B cell (primary cell): ENCODE measurements at places on chromosomes 16 and 17. TPM values are rescaled to one million over a fixed set of nuclear protein-coding genes. Genes with fewer than 3 reads are reported as not detected.

- no peak for DNase-seq
Observed at GRCh38 chr17:77233635-77234334, 93.0 kb downstream of the SEC14L1 start.

The PLA2G10 gene
- not detected in 2 replicates for total RNA-seq

The UMOD gene
- total RNA-seq = not detected in 2 replicates

- no peak for DNase-seq
Observed at GRCh38 chr16:78709137-78709884, 609.9 kb downstream of the WWOX start.

The KRT23 gene
- total RNA-seq = not detected in 2 replicates

DNA sequence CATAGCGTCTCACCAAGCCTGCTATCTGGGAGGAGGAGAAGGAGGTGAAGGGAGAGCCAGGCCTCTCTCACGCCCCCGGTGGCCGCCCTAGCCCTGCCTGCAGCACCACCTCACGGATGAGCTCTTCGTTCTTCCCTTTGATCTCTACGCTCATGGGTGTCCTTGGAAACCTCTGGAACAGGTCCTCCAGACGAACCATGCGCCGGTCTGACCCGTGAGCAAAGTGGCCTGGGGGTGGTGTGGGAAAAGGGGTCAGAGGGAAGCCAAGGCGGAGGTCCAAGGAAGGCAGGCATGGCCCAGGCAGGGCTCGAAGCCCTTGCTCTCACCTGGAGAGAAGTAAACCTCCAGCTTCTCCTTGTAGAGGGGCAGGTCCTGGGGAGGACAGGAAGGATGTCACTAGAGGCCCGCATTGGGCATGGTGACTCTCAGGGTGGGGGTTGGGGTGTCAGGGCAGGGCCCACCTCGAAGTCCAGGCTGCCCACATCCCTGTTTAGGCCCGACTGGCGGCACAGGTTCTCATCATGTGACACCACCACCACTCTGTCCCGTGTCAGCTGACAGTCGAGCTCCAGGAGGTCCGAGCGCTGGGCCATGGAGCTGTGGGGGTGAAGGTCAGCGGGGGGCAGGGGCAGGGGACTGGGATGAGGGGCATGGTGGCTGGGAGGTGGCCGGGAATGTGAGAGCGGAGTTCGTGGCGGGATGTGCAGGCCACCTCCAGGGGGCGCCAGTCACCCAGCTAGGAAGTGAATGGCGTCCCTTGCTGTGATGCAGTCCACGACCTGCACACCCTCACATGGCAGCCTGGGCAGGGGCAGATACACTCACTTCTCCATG lies 923 bp downstream of the GDPD3 start:
- DNase-seq = peak; percentile 59

DNA sequence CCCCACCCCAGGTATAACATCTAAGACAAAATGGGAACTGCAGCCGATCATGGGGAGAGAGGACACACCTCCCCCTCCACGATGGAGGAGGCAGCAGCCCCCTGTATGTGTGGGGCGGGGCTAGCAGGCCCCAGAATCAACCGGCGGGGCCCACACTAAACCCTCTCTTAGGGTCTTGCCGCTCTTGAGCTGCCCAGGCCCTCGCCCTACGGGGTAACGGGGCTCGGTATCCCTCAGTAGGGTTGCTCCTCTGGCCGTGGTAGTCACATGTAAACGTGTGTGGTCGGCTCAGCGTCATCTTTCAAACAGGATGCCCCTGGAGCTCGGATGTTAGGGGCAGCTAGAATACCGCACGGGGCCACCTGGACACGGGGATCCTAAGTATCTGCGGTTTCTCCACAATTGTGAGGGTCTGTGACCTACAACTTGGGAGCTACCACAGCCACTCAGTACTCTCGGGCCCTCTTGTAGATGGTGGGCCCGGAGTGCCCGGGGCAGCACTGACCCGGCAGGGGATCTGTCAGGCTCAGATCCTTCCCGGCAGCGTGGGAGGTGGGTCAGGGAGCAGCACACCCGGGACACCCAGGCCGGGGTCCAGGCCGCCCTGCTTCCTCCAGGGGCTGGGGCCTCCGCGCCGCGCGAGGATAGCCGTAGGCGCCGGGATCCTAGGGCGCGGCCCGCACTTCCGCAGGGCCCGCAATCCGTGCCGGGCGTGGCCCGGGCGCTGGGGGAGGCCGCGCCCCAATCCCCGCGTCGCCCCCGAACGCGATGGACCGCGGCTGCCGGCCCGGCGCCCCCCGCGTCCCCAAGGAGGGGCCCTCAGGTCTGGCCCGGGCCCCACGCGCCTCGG lies 781 bp downstream of the ARHGDIA start:
- peak; percentile 70 for DNase-seq

DNA sequence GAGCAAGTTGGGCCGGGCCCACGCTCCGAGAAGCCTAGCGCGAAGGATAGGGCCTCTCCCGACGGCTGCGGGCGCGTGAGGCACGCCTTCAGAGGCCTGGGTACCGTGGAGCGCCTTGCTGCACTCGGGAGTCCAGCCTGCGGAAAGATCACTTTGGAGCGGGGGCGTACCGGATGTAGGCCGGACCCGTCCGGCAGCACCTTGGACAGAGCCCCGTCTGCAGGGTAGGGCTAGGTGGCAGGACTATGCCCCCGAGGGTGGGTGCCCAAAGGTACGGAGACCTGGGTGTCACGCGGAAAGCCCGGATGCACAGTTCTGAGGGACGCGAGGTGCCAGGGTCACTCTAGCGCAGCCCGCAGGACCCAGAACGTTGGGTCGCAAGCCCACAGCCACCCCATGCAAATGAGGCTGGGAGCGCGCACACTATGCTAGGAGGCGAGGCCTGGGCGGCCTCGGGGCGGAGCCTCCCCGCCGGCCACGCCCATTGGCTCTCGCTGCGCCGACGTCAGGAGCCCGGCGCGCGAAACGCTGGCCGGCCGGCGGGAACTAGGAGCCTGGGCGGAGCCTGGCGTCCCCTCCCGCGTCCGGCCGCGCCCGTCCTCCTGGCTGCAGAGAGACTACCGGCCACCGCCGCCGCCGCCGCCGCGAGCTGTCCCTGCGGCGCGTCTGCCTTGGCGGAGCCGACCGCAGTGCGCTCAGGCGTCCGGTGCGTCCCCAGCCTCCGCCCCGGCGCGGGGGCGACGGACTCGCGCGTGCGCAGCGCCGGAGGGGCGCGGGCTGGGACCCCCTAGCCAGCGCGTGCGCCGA lies at the start of gene PAQR4:
TSS of gene PAQR4 (plus strand) at position 611 of the 807 bp plus-strand sequence. CDS start 327 bp downstream, outside the sequence.
- peak; percentile 92 for DNase-seq

- no peak for DNase-seq
Observed at GRCh38 chr17:39517224-39517623, 55.9 kb downstream of the CDK12 start.

The CA5A gene
- total RNA-seq = 0.27 TPM in 1 of 2 replicates, not detected in the other

The CHMP1A gene
- total RNA-seq = 88.1 and 90.0 TPM in 2 replicates

DNA sequence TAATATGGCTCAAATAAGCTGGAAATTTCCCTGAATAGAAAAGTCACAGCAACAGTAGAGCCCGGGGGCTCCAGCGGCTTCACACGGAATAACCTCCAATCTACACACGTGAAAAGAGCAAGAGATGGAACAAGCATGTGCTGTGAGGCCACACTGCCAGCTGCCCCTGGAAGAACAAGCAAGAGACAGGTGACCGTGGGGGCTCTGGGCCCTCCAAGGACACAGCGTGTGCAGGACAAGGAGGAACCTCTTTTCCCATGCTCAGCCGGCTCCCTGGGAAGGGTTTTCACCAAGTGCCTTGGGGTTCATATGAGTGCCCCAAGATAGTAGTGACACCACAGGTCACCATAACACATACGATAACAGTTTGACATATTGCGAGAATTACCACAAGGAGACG lies 110.2 kb upstream of the ZNF750 start:
- DNase-seq = no peak

- DNase-seq = no peak
Observed at GRCh38 chr17:46995841-46996571, 17.0 kb upstream of the RPRML start.

The GPATCH8 gene
- 83.4 and 105 TPM in 2 replicates for total RNA-seq

GRCh38 chr17:77468897-77469296 lies 328.1 kb downstream of the SEC14L1 start:
- DNase-seq = no peak

The CDH3 gene
- total RNA-seq = 0.17 TPM in 1 of 2 replicates, not detected in the other

DNA sequence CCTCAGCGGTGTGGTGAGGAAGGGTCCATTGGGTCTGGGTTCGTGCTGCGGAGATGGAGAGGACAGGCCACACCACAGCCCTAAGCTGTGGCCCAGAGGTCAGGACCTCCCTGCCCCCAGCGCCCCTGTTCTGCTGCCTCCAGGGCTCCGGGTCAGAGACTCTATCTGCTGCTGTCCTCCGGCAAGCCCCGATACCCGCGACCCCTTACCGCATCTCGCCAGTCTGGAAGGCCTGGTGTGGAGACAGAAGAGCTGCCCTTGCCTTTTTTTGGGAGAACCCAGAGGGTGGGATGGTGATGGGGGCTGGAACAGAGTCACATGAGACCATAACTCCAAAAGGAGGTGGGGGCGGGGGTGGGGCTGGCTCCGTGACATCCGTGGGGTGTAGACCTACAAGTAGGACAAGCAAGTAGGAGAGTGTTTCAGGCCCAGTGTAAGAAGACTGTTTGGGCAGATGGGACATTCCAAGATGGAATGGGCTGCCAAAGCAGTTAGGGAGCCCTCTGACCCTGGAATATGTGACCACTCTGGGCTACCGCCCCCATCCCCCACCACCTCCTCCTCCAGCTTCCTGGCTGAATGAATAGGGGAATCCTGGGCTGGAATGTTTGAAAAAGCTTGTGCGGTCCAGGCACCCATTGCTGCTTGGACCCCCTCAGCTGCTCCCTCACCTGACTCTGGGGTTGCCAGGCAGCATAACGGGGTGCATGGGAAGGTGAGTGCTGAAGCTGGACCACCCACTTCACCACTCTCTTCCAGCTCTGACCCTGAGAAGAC lies 1.4 kb downstream of the XYLT2 start:
- no peak for DNase-seq

The CAVIN1 gene
- not detected in 2 replicates for total RNA-seq

GRCh38 chr16:28494121-28494851 lies at the start of gene APOBR:
APOBR (plus strand) TSS chr16:28494643; CDS start chr16:28494682, 39 bp downstream.
- peak; percentile 93 for DNase-seq

GRCh38 chr16:78376452-78376851 lies 277.0 kb downstream of the WWOX start:
- DNase-seq = no peak

- no peak for DNase-seq
Observed at GRCh38 chr16:23821875-23822688, 13.7 kb upstream of the PRKCB start.

DNA sequence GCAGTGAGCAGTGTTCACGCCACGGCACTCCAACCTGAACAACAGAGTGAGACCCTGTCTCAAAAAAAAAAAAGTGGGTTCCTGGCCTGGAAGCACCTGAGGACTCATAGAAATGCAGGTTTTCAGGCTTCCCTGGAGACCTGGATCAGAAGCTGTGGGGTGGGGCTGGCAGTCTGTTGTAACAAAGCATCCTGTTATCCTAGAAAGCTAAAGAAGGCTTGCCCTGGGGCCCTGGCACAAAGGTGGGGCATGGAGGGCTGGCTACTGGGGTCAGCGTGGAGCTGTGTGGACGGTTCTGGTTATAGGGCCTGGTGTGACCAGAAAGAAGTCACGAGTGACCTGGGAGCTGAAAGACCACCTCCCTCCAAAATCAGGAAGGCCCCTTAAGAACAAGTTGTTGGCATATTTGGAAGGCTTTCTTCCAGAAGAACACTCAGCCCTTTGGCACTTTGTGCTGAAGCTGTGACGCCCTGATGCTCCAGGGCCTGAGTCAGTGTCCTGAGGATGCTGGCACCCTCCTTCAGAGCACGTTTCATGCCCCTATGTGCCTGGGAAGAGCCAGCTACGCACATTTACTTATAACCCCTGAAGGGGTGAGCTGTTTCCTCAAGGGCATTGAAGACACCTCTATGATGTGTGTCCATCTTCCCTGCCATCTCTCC lies 6.2 kb downstream of the CRISPLD2 start:
- DNase-seq = no peak

DNA sequence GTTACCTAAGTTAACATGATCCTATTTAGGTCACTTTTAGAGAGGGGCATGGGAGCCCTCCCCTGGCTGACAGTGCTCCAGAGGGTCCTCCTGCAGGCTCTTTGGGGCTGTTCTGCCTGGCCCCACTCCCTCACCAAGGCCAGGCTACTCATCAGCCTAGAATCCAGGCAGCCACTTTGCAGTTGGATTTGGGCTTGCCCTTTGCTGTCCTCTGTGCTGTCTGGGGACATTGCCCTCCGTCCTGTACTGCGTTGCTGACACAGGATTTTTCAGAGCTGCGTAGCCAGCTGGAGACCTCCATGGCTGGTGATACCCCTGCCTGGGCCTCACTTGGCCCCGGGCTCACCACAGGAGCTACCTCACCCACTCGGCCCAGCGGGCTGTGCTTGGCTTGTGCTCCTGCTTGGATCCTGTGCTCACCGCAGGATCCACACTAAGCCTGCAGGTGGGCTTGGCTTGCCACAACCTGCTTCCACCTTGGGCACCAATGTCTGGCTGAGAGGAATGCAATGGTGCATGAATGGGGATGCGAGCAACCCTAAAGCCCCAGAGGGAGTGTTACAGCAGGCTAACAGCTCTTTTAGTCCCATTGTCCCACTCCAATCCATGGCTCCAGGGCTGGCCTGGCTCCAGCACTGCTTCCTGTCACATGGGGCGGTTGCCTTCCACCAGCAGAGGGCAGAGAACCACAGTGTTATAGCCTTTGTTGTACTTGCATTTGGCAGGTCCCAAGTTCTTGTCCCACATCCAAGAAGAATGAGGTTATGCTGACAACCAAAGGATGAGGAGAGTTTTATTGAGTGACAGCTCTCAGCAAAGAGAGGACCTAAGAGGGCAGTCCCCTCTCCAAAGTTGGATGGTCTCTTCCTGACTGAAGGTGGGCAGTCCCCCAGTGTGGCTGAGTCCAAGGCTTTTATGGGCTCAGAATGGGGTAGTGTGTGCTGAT lies 21.5 kb downstream of the CCL4 start:
- DNase-seq = no peak

The HBQ1 gene
- total RNA-seq = not detected in 2 replicates

The PPP1R27 gene
- total RNA-seq = not detected in 2 replicates

The MYH1 gene
- total RNA-seq = not detected in 2 replicates

The RASL10B gene
- 1.2 TPM in 1 of 2 replicates, not detected in the other for total RNA-seq

GRCh38 chr17:78010759-78011158 lies 52.3 kb downstream of the TNRC6C start:
- no peak for DNase-seq

DNA sequence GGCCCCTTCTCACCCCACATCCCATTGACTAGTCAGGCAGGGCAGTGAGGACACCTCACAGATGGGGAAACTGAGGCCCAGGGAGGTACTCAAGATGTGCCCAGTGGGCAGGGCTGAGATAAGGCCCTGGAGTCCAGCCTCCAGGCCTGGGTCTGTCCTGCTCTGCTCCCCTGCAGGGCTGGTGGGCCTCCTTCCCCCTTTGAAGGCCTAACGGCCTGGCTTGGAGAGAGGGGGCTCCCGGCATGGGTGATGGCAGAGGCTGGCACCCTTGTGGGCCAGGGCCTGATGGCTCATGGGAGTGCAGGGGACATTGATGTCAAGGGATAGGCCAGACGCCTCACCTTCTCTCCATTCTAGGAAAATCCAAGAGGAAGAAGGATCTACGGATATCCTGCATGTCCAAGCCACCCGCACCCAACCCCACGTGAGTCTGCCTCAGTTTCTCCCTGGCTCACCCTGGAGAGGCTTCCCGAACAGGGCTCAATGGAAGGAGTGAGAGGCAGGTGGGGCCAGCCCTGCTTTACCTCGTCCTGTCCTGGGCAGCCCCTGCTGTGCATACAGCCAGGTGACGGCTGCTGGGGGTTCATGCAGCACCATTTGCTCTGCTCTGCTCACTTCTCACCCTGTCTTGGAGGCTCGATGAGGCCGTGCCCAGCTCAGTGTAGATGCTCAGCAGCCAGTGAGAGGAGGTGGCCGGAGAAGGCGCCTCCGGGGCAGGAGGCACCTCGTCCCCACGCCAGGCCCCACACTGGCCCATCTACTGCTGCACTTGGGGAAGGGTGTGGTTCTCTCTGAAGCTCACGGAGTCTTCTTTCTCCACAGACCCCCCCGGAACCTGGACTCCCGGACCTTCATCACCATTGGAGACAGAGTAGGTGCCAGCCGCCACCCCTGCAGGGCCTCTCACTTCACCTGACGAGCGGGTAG lies 13.8 kb downstream of the MAP2K3 start:
- DNase-seq = no peak
